ENCODE measurements at places on chromosomes 16 and 17.

GRCh38 chr17:79606487-79607281, 4.2 kb downstream of the RBFOX3 start:
- no peak for DNase-seq

DNA sequence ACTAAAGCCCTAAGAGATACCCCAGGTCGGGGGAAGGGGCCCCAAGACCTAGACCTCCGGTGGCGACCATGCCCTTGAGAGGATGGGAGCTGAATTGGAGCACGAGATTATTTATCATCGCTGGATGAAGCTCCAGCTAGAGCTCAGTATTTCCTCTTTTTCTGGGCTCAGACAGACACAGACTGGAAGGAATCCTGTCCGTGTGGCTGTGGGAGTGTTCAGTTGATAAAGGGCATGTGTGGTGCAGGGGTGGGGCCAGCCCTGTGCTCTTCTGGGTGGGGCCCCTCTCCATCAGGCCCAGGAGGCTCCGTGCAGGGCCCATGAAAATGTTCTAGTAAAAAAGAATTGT, 6.3 kb upstream of the CBX4 start:
- no peak for DNase-seq

- DNase-seq, result no peak
Observed at GRCh38 chr17:67532326-67532871, 155.3 kb downstream of the PITPNC1 start.

DNA sequence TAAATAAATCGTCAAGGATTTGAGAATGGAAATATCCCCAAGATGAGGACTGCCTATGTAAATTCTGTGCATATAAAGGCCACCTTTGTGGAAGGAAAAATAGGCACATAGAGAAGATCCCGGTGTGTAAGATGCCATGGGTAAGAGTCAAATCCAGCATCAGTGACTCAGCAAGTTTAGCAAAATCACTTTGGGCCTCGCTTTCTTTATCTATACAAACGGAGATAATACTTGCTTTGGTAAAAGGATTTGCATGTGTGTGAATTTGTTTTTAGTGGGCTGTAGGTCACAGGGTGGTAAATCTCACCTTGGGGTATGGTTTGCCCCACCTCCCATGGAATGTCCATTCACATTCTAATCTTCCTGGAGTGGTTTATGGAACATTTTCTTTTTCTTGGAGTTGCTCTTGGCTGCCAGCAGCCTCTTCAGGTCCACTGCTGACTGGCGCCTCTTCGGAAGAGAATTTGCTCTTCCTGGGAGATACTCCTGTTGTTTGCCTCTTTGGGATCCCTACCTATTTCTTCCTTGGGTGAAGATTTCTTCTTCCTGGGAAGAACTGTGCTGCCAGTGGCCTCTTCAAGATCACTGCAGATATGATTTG, 587.6 kb downstream of the CDH11 start:
- no peak for DNase-seq

GRCh38 chr16:75854152-75854551, 127.9 kb upstream of the CPHXL start:
- no peak for DNase-seq

GRCh38 chr16:88194397-88195268, 188.1 kb upstream of the ZNF469 start:
- DNase-seq, result no peak

GRCh38 chr16:12436201-12436657, 367.5 kb downstream of the CPPED1 start:
- no peak for DNase-seq

- no peak for DNase-seq
Observed at GRCh38 chr17:74040291-74040690, 163.2 kb upstream of the RPL38 start.

- DNase-seq, result no peak
Observed at GRCh38 chr16:25011891-25012514, 3.2 kb downstream of the ARHGAP17 start.

DNA sequence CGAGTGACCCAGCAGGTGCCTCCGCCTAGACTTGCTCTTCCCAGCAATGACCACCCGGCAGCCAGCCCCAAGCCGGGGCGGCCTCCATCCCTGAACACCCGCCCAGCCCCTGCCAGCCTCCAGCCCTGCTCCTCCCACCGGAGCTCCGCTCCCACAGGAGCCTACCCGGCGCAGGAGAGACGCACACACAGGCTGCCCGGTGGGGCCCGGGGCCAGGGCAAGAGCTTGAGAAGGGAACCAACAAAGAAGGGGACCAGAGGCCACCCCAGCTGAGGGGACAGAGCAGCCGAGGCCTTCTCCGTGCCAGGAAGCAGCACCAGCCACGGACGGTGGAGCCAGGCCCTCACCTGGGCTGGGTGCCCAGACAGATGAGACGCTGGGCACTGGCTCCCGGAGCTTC, 13.8 kb downstream of the PKD1 start:
- no peak for DNase-seq

GRCh38 chr16:80509872-80510271, 30.9 kb upstream of the DYNLRB2 start:
- DNase-seq, result no peak

DNA sequence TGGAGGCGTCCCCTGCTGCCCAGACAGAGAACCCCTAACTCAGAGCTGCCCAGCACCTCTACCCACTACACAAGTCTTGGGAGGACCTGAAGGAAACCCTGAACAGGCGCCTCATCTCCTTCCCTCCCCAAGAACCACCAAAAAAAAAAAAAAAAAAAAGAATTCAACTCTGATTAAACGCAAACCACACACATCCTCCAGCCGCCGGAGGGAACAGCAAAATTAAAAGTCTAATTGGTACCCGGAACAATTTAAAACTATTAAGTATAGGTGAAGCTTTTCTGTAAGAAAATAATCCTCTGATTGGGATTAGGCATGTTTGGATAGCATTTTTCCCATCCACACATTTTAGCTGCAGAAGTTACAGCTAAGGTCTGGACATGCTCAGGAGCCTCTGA, 202.7 kb downstream of the ZNF423 start:
- no peak for DNase-seq

Measured in spleen (tissue), 13 donors.